ENCODE measurements at places on chromosomes 4 and X.

- DNase-seq = no peak
Observed at GRCh38 chr4:77225022-77225421, 68.0 kb downstream of the CCNG2 start.

- DNase-seq = no peak
Observed at GRCh38 chr4:24778464-24779225, 16.7 kb upstream of the SOD3 start.

GRCh38 chr4:31548823-31549222 lies 828.7 kb downstream of the PCDH7 start:
- no peak for DNase-seq

- no peak for DNase-seq
Observed at GRCh38 chr4:95429416-95429815, 119.4 kb downstream of the UNC5C start.

- DNase-seq = no peak
Observed at GRCh38 chrX:68923147-68923546, 94.3 kb downstream of the EFNB1 start.

DNA sequence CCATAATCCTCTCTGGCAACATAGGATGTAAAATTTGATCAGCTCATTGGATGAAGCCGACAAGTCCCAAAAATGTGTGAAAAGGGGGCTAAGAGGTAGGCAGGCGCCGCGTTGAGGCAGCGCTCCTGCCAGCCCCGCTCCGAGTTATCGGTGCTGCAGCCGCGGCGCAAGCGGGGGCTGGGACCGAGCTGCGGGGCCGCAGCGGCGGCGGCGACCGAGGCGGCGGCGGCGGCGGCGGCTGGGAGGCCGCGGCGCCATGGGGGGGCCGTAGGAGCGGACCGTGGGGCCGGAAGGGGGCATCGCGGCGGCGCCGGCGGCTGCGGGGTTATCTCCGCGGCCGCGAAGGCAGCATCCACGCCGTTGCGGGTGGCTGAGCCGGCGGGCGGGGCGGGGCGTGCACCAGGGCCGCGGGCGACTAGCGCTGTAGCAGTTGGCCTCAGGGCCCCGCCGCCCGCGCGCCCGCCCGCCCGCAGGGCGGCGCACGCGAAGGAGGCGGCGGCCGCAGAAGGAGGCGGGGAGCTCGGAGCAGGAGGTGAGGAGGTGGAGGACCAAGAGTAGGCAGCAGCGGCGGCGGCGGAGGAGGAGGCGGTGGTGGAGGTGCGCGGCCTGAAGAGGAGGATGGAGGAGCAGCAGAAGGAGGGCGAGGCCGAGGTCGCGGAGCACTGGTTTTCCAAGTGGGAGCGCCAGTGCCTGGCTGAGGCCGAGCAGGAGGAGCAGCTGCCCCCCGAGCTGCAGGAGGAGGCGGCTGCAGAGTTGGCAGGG lies 126.0 kb upstream of the CXorf66 start:
- DNase-seq = no peak

GRCh38 chrX:120147537-120147936 lies 10.9 kb upstream of the RHOXF2 start:
- DNase-seq = no peak

DNA sequence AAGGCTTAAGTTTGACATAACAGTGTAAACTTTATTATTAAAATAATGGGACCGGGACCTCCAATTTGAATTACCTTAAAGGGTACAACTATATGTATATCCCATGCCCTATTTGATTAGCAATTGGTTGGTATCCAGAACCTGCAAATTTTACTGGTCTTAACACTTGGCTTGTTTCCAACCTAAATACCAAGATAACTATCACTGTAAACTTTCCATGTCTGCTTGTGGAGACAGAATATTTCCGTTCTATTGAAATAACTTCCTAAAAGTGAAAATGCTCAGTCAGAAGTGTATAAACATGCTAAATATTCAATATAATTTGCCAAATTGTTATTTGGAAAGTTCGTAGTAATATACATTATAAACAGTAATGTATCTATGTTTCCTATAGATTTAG lies 154.0 kb downstream of the TMEM47 start:
- DNase-seq = no peak

- no peak for DNase-seq
Observed at GRCh38 chr4:137524725-137525369, 7.4 kb downstream of the PCDH18 start.

GRCh38 chrX:64894454-64895038 lies 81.7 kb downstream of the ZC4H2 start:
- no peak for DNase-seq

GRCh38 chrX:107465932-107466620 lies 16.6 kb downstream of the FRMPD3 start:
- no peak for DNase-seq

DNA sequence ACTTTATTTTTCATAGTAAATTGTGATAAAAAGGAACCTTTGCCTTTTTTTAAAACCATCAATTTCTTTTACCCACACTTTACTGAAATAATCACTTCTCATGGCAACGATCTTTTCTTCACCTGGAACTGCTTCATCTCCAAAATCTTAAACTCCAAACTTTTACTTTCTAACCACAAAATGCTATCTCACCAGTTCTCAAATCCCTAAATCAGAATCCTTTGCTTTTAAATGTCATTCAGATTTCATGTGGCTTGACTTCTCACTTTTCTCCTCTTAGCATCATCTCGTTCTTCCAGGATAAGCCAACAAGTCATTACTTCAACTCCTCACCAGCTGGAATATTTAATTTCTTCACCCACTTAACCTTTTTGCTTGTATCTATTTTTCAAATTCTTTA lies 284.3 kb upstream of the RASGEF1B start:
- no peak for DNase-seq

DNA sequence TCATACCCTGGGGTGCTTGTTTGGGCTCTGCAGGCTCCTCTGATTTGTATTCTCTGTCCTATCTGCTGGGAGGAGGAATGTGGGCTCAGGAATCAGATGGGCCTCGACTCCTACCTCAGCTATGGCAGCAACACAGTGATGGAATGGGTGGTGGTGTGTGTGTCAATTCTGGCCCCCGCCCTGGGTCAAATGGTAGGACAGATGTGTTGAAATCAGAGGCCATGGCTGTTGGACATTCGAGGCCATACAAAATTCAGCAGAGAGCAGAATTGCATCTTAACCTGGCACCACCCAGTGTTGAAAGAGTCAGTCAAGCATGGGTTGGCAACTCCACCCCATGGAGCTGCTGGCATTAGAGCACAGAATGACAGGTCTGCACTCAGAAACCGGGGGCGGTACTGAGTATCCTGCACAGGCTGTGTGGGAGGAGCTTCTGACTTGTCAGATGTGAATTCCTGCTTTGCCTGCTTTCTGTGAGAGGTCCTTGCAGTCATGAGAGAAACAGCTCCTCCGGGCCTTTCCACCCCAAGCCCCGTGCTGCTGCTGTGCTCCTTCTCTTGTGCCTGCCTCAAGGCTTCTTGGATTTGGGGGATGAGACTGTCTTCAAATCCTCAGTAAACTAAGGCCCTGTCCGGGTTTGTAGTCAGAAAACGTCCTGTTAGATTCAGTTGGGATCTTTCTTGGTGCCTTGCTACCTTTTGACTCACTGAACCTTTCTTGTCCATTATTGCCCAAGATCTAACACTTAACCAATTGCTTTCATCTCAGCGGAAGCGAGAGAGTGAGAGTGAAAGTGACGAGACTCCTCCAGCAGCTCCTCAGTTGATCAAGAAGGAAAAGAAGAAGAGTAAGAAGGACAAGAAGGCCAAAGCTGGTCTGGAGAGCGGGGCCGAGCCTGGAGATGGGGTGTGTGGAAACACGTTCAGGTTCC lies 13.0 kb downstream of the DKC1 start:
- no peak for DNase-seq

GRCh38 chr4:79212311-79212710 lies 113.5 kb downstream of the NAA11 start:
- no peak for DNase-seq

DNA sequence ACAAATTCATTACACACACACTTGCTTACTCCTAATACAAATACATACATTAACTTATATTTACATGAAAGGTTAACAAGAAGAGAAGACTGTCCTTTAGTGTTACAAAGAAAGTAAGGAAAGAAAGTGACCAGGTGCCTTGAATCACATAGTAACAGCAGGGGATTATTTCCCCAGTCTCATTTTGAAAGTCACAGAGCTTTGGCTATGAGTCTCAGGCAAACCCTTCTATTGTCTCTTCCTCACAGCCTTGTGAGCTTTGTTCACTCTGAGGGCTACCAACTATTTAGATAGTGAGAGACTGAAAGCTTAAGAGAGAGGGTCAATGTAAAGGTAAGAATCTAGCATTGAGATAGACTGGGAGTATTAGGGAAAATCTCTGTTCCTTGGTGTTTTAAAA lies 161.6 kb downstream of the NPNT start:
- DNase-seq = no peak

DNA sequence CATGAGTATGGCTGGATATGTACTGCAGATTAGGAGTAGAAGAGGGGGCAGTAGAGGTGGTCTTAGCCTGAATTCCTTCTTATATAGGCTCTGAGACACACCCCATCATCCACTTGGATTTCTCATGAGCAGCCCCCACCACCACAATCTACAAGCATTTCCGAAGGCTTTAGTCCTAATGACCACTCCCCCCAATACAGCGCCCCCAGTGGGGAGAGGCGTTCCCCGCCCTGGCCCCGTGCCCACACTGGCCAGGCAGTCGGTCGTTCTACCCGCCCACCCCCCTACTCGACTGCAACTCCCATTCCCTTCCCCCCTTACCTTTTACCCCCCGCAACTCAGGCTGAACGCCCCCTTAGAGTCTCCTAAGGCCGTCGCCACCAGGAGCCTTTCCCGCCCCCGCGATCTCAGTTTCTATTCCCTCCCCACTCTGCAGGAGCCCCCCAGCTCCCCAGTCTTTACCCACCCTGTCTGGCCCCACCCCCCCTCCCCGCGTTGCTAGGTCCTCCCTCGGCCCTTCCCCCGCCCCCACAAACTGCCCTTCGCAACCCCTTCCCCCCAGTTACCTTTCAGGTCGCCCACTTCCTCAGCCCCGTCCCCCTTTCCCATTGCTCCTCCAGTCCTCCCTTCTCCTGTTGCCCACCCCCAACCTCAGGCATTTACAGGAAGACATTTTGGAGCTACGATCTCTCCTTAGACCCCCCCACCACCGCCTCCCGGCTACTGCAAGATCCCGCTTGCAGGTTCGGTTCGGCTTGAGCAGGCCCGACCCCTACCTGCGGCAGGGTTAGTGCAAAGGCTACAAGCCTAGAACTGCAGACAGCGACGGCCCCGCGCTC lies 468 bp downstream of the ZMYM3 start:
- DNase-seq = no peak

GRCh38 chr4:58064653-58065052 lies 954.5 kb upstream of the IGFBP7 start:
- DNase-seq = no peak

Measured in cortex of kidney (tissue), 1 donor.